A172 (cell line): ENCODE measurements at places on chromosomes 11 and 22.

DNA sequence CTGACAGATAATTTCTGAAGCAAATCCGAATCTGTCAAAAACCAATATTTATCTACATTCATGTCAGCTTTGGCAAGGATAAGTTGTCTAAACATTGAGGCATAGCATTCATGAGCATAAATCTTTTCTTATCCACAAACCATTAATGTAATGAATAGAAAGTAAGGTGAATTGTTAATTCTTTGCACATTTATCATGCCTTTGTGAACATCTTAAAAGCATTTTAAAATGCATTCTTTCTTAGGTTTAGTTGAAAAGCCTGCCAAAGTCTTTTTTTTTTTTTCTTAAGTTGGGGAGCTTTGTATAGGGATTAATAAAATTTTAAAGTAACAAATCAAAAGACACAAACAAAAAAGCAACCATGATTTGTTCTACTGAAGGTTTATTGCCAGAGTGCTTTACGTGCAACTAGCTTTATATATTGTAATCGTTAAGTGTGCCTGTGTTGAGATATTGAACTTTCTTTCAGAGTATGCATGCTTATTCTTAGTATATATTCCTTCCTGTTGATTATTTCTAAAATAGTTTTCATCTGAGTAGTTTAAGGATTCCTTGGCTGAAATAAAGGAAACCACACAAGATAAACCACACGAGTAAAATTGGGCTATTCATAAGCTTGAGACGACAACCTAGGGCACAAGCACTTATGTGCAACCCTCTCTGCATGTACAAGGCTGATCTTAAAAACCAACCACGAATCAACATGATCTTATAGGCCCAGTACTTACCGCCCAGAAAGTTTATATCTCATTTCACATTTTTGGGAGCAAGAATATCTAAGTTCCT lies 1110.9 kb upstream of the CNTN5 start:
- DNase-seq: no peak

DNA sequence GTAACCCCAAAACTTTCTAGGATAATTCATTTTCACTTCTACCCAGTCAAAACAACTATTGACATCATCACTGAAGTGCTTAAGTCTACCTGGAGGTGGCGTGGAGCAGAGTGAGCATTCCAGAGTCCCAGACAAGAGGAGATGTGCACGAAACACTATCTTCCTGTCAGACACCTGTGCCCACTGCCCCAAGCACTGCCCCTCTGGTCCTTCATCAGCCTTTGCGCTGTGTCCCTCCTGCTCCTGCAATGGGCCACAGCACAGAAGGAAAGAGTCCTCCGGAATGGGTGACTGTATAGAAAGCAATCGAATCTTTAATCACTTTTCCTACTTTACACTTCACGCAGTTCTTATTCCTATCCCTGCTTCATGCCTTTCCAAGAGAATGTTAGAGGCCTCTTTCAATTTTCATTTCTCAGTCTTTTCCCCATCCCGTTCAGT lies 512 bp upstream of the GRIA4 start:
- peak; percentile 1 for DNase-seq

- DNase-seq: peak; percentile 57
Measured at GRCh38 chr22:29328566-29329500, 13.3 kb upstream of the RASL10A start.

DNA sequence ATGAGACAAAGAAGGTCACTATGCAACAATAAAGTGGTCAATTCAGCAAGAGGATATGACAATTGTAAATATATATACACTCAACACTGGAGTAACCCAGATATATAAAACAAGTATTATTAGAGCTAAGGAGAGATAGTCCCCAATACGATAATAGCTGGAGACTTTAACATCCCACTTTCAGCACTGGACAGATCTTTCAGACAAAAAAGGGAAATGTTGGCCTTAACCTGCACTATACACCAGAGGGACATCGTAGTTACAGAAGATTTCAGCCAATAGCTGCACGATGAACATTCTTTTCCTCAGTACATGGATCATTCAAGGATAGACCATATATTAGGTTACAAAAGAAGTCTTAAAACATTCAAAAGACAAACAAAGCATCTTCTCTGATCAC lies 29.9 kb downstream of the PIWIL3 start:
- no peak for DNase-seq
